ENCODE measurements at places on chromosomes 2 and 18.

- no peak for DNase-seq
These were observed 27.6 kb upstream of the GMCL1 start for GRCh38 chr2:69801745-69802290.

DNA sequence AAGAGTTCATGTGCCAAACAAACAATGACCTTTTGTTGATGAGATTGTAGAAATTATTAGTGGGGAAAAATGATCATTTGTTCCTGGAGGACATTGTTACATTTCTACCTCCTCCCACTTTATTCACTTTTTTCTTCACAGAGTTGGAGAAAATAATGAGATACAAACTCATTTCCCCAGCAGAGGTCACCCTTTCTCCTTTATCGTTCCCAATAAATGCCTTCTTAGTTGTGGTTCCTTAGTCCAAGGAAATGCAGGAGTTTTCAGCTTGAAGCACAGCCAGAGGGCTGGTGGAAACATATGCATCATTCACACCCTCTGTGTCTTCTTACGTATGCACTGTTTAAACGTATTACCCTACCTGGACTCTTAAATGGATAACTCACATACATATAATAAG lies 108.8 kb downstream of the SLC4A3 start:
- no peak for DNase-seq

DNA sequence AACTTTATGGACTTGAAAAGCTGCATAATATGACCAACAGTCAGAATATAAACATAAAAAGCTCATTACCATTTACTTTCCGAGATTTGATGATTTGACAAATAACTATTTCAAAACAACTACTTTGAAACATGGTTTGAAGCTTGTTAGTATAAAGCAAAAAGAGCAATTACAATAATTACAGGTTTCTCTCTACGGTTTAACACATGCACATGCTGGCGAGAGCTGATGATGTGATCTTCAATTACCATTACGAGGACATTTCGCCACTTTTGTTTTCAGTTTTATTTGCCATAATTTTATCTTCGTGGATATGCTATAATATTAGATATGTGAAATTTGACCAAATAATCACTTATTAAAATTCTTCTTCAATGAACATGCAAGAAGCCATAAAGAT lies 270.1 kb downstream of the TCF4 start:
- DNase-seq, result no peak

DNA sequence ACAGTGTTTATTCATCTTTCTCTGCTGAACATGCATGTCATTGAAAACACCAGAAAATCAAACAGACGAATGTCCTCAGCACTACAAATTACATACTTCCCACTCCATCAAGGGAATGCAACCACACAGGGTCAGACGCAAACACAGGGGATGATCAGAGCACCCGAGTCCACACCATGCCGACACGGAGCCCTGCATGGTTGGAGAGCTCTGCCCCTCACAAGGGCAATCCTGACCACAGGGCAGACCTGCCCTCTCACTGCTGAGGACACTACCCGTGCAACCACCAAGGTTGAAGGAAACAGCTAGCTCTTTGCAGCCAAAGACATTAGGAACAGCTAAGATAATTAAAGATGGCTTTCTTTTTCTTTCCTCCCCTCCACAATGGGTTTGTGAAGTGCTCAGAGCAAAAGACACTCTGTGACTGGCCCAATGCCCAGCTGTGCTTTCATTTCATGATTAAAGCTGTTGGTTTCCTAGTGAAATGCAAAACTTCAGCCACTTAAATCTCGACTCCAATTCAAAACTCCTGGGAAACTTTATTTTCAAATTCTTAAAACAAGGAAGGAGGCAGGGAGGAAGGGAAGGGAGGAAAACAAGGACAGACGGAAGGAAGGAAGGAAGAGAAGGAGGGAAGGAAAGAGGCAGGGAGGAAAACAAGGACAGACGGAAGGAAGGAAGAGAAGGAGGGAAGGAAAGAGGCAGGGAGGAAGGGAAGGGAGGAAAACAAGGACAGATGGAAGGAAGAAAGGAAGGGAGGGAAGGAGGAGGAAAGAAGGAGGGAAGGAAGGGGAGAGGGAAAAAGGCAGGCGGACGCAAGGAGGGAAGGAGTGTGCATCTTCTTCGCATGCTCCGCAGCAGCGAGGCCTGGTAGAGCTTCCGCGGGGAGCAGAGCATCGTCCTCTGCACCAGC lies 65.8 kb downstream of the NDUFA10 start:
- no peak for DNase-seq

DNA sequence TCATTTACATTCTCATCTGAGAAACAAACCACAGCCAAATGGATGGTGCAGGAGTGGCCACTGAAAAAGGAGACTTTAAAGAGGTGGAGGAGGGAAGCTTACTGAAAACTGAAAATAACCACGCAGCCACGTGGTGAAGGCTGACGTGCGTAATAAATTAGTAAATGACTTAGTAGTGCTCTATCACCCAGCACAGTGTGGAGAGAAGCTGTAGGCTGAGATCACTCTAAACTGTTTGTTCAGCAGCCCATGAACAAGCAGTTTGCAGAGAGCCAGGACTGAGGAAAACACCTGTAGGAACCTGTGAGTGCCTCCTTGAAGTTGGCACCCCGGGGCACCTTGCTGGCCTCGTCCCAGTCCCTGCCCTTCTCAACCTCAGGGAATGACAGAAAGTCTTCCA lies 193.0 kb downstream of the TXNL1 start:
- no peak for DNase-seq

DNA sequence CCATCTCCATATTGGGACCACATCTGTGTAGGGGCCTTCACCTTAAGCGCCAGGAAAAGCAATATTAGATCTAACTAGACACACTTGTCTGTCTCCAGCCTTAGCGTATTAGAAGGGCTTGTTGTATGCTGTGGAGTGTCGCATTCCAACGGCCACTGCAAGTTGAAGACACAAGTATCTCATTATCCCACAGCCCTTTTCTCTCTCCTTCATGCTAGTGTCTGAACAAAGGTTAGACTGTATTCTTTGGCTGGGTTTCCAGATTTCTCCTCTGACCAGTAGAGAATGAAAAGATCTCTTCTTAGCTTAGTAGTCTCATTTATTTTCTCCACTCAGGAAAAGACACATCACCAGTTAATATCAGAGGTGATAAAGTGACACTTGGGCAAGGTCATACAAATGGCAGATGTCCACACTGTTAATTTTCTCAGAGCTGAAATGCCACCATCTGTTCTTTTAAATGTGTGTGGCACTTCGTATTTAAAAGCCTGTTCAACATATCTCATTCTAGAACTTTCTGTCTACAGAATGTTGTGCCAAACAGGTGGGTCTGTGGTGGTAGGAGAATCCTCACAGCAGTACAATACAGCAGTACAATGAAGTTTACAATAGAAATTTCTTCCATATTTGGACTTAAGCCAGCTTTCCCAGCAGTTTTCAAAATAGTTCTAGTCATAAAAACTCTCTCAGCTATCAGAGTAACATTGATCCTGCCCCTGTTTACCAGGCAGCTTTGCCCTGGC lies 94.0 kb upstream of the ITGA6 start:
- no peak for DNase-seq

- no peak for DNase-seq
These were observed 27.4 kb downstream of the ADAM17 start for GRCh38 chr2:9527995-9528787.

DNA sequence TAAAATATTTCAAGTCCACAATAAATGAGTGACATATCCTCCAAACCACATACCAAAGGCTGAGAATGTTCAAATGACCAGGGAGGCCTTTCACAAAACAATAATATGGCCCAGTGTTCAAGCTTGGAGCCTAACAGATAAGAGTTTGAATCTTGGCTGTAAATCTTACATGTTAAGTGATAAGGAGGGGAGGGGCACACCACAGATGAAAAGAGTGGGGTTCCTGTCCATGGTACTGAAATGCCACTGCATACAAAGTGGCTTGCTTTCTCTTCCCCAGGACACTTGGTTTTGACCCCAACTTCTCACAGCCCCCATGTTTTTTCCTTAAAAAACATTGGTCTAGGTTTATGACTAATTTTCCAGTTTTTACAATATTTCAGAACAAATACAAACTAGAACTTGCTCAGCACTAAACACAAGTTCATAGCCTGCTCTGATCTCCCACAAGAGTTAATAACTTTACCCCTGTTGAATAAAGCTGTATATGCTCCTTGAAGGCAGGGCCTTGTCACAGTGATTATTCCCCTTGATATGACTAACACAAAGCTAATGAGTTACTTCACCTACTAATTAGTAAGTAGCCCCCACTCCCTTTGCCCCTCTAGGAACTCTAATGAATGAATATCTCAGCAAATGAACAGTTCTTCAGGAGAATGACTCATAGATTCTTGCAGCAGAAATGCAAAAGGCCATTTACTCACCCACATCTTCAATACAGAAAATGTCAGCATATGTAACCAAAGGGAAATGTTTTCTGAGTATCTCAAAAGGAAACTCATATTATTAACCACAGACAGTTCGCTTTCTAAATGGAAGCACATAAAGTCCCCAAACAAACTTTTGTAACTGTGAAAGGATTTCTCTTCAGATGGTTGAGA lies 142.2 kb downstream of the SATB2 start:
- no peak for DNase-seq

GRCh38 chr18:56240405-56240804 lies 398.0 kb downstream of the TXNL1 start:
- DNase-seq, result no peak

DNA sequence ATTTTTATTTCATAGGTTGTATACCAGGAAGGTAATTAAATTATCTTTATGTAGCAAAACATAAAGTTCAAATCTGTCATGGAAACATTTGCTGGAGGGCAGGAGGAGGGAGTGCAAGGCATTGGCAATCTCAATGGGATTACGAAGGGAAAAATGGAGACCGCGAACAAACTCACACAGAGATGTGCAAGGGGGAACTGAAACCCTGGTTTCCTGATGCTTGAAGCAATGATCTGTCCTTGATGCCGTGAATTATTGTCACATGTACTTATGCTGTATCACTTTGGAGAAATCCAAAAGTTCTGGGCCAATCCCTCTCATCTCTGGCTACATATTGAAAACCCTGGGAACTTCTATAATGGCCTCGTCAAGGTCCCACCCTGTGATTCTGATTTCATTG lies 65.0 kb upstream of the MFF start:
- no peak for DNase-seq

DNA sequence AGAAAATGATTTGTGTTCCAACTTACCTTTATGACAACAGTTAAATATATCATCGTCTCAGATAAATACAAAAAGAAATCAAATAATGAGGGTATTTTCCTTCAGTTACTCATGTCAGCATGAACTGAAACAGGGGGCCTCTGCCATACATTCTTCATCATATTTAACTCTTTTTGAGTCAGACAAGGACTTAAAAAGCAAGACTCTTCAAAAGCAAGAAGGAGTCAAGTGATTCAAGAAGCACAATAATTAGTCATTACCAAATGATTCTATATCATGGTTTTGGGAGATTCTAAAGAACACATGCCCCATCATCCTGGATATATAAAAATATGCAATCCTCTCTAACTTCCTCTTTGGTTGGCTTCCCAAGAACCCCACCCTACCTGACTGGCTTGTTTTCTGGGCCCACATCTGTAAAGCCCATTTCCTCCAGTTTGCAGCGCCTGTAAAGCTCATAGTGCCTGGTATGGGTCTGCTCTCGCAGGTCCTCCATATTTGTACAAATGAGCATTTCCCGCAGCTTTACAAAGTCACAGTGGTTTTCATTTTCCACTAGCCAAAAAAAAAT lies 49.7 kb downstream of the SEPTIN10 start:
- DNase-seq, result no peak

- no peak for DNase-seq
These were observed 188.1 kb downstream of the FMNL2 start for GRCh38 chr2:152523091-152523490.

DNA sequence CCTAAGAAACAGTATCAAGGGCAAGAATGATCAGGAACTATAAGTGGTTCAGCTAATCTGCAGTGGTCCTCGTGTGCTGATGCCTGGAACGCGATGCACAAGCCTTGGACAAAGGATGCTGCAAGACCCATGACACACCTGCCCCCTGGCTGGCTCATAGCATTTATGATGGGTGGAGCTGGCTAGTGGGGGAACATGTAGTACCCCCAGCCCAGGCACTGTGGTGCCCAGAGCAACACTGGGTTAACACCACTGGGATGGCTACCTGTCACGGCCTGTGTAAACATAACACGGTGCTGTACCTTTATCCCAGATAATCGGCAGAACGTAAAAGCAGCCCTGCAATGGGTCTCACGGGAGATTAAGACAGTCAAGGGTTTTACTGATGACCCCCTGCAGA lies 60.3 kb upstream of the PEX13 start:
- no peak for DNase-seq

GRCh38 chr2:154637456-154637855 lies 61.0 kb upstream of the KCNJ3 start:
- DNase-seq, result no peak

- no peak for DNase-seq
These were observed 141.7 kb downstream of the DNER start for GRCh38 chr2:229572507-229573271.

- DNase-seq, result no peak
These were observed 55.1 kb downstream of the TGFA start for GRCh38 chr2:70498528-70498927.

DNA sequence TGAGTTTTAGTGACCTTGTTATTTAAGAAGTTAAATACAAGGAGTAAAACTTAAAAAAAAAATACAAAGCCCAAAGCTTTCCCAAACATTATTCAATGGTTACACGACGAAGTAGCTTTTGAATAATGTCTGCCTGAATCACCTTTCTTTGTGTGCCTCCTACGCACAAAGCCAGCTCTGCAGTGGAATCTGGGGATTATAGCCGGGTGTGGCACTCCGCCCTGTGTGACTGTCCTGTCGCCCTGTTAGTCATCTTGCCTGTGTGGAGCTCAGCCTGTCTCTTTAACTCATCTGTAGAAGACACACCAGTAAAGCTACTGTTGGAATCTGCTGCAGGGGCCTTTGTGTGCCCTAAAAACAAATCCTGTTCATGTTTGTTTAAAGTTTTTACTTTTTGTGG lies 79.4 kb upstream of the TCF7L1 start:
- no peak for DNase-seq

- no peak for DNase-seq
These were observed 297.7 kb downstream of the ICOS start for GRCh38 chr2:204234248-204234647.

DNA sequence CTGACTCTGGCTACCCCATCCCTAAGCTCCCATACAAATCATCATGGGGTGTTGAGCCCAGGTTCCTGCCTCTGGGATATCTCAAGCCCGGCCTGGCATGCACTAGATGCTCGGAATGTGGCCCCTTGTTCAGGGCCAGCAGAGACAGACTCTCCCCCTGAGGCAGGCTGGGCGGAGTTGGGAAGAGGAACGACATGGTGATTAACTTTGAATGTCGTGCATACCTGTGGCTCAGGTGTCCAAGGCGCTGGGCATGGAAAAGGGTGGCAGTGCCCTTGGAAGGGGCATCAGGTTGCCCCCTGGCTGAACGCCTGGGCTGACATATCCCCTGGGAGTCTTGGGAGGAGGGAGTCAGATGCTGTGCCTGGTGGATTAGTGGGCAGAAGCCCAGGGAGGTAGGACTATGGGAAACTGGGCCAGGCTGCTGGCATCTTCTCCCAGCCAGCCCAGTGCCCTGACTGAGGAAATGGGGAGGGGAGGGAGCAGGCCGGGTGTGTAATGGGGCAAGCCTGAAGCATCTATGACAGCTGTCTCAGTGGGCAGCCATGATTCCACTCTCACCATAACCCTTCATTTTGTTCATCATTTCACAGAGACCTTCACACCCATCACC lies 57.8 kb upstream of the OTOF start:
- no peak for DNase-seq

Measured in activated CD4-positive, CD25-positive, alpha-beta regulatory T cell (primary cell).